ENCODE measurements at places on chromosomes 11 and 22.

- DNase-seq: no peak
Measured at GRCh38 chr22:41848468-41848867, 15.6 kb downstream of the SREBF2 start.

DNA sequence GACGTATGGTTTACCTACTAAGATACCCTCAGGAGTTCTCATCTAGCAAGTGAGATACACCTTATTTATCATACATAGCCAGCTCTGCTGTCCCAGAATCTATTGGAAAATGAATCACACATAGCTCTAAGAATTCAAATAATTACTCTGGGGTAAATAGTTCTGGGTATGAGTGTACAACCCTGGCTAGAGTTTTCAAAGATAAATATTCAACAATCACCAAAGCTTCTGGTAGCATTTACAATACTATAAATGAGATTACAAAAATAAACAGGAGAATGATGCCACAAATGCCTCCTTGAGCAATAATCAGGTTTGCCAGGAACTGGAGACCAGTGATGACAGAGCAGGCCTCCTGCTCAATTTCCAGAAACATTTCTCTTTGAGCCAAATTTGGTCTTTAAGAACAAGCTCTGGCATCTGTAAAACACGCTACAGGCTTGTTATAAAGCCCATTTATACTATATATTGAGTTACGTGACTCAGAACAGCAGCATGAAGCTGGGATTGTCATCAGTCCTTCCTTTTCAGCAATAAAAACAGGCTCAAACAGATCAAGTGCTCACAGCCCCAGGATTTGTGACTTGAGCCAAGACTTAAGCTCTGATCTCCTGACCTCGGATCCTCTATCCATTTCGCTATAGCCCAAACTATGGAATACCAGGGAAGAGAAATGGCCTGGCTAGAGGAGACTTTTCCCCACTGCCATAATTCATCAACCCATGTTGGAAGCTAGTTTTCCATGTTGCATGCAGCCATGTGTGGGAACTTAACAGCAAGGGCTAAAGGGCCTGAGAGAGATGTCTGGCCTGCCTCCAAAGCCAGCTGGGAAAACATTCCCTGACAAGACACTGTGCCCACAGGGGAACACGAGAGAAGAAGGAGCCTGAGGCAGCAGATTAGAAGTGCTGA is 19.7 kb downstream of the RAB30 start:
- DNase-seq: peak; percentile 67

- no peak for DNase-seq
Measured at GRCh38 chr11:121564948-121565684, 112.3 kb upstream of the SORL1-AS1 start.

- no peak for DNase-seq
Measured at GRCh38 chr11:114773541-114774338, 95.4 kb downstream of the NXPE2 start.

GRCh38 chr11:27603376-27603990 is 96.8 kb downstream of the BDNF start:
- DNase-seq: no peak

DNA sequence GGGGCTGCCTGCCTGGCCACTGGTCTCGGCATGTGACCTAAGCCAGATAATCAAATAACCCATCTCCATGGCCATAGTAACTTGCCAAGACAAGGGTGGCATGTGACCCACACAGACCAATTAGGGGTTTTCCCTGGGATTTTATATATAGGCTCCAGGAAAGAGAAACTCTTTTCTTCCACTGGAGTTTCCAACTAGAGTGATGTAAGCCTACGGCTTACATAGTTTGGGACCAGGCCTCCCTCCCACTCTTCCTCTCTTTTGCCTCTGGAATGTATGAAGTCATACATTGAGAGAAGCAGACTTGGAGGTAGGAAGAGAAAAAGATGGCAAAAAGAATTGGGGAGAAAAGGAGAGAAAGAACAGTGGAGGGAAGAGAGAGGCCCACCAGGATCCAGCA is 84.6 kb upstream of the LDLRAD3 start:
- DNase-seq: no peak

- DNase-seq: peak; percentile 62
Measured at GRCh38 chr22:28505416-28506149, 174.1 kb downstream of the TTC28 start.

- no peak for DNase-seq
Measured at GRCh38 chr11:99632969-99633368, 612.2 kb downstream of the CNTN5 start.

DNA sequence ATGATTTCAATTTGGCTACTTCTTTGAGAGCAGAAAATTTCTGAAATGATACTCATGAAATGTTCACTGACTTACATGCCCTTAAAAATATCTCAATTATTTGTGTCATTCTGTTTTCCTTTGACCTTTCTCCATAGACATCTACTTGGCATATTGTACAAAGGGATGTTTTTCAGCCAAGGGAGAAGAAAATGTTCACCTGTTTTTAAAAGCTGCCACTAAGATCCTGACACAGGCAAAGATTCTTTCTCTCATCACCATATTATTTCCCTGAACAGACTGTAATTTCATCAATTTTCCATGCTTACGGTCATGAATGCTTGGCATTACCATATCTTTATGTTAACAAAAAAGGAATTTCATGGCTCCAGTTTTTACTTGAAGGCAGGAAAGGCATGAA is 67.4 kb upstream of the DBX1 start:
- no peak for DNase-seq

GRCh38 chr11:60825790-60826189 is 16.1 kb upstream of the CCDC86 start:
- no peak for DNase-seq

DNA sequence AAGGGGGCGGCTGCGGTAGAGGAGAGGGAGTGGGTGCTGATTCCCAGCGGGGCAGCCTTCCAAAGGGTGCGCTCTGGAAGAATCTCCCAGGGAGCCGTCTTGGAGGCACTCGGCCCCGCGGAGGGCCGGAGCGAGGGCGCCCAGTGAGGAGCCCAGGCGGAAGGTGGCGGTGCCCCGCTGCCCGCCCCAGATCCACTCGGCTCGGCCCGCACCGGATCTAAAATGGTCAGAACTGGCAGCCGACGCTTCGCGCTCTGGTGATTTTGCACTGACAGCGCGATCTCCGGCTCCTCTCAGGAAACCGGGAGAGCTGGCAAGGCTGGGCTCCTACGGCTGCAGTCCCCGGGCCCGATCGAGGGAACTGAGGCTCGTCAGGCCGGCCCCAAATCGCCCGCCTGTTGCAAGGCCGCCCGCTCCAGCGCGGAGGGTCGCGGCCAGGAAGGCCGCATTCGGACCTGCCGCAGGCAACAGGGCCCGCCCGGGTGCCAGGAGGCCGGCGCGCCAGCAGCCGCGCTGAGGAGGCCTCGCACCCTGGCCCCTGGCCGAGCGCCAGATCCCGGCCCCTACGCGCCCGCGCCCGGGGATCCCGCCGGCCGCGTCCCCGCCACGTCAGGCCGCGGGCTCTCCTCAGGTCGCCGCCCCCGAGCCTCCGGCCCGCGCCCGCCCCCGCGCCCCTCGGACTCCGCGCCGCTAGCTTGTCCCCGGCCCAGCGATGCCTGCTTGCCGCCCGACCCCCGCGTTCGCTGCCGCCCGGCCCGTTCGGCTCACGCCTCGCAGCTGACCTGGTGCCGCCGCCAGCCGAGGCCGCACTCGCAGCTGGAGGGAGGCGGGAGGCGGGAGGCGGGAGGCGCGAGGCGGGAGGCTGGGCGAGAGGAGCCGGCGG is at the start of gene KLHL22:
TSS of gene KLHL22 (minus strand) at position 818 of the 883 bp plus-strand sequence. CDS start 6,584 bp downstream, outside the sequence.
- peak; percentile 8 for DNase-seq

DNA sequence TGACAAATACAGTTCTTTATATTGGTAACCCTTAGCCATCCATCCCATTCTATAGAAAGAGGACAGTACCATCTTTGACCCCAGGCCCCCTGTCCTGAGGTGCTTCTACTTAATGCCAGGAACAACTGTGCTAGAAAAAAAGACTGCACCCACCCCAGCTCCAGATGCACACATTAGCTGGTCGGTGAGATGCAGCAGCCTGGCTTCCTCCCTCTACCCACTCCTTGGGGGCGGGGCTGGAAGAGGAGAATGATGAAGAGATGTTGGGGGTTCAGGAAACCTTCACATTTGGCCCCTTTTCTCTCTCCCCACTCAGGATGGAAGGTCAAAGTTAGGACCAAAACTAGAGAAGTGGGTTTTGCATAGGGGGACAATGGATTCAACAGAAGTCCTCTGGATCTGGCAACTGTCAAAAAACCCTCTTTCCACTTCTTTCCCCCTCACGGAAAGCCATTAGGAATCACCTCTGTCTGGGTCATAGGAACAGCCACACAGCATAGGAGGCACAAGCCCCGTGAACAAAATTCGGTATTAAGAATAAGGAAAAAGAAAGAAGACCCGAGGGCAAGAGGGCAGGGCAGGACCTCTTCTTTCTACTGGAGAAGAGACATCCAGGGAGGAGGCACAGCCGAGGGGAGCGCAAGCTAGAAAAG is 755 bp downstream of the NRIP3 start:
- DNase-seq: no peak

DNA sequence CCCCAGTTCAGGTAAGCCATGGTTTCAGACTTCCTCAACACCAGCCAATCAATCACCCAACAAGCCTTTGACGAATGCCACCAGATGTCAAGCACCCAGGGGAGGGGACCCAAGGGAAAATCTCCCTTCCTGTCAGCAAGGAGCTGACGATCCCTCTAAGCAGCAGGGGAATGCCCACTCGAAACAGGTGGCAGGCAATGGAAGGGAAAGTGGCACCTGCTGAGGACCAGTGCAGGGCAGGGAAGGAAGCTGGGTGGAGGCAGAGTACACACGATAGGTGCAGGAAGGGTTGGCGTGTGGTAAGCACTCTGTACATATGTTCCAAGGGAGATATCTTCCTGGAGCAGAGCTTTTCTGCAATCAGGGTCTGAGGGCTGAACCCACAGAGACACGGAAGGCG is 11.7 kb upstream of the CREB3L1 start:
- no peak for DNase-seq

DNA sequence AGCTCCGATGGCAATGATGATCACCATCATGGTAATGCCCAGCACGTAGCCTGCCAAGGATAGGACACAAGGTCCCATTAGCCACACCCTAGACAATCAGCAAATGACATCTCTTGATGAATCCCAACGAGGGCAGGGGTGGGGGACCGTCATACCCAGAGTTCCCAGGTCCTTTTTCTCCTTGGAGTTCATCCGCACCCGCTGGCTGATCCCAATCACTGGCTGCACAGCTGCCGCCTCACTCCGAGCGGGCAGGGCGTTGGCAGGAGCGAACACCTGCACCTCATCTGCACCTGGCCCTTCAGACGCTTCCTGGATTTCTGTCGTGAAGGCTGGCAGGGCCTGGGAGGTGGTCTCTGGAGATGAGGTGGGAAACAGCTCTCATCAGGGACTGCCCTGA is 2.9 kb downstream of the PIK3IP1 start:
- DNase-seq: no peak

DNA sequence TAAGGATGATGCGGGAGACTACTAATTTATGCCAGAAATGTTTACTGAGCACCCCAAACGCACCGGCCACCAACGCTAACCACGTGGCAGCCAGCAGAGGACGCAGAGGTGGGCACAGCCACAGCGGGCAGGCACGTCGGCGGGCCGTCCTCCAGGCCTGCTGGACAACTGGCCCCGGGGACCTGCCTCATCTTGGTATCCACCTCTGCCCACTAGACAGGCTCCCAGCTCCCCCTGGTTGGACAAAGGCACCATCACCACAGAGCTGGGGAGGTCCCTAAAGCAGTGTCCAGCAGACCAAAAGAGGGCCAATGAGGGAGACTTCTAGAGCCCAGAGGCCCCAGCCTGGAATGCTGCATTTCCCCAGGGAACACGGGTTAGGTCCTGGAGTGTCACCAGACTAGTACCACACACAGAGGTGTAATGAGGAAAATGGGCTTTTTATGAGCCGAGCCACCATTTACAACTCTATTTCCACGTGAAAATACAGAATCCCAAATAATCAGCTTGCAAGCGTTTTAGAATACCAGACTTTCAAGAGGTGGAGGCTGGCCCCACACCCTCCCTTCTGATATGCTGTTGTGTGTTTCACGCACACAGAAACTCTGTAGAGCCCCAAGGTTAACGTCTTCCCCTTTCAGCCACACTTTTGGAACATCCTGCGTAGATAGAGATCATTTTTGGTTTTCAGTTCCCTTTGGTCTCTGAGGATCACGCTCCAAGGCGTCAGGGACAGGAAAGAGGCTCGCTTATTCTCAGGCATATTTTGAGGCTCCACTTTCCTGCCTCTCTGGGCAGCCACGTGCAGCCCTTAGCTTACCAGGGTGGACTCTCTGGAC is 23.7 kb upstream of the BID start:
- no peak for DNase-seq

GRCh38 chr11:86801364-86801763 is 1.0 kb downstream of the PRSS23 start:
- DNase-seq: peak; percentile 24

DNA sequence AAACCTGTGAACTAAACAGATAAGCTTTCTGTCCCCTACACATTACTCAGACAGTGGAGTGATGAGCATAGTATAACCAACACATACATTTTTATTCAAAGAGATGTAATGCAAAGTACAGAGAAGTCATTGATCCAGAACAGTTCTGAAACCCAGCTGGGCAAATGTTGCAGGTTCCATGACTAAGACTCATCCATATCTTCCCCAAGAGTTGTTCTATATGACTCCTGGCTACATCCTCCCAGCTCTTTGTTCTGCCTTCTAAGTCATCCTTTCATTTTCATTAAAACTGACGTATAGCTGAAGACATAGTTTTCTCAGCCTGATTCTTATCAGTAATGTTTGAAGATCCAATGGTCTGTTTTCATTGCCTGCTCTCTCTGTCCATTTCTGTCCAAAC is 47.3 kb downstream of the PLAAT5 start:
- DNase-seq: no peak

DNA sequence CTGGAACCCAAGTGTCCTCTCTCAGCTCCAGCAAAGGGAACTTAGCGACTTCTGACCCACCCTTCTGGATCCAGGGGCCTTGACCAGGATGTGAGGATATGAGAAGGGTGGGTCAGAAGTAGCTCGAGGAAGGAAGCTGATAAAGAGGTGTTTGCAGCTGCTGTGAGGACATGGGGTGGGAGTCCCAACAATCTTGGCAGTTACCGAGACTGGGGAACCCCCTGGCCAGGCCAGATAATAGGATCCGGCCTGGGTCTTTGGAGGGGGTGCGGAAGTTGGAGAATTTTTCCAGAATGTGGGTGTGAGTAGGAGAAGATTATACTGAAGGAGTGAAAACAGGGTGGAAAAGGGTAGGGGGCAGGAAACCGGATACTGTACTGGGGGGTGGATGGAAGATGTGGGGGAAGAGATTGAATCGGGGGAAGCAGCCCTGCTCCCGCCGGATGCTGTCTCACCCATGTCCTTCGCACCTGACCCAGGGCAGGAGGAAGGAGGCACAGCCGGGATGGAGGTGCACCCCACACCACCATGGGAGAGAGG is 2.8 kb upstream of the MCAM start:
- no peak for DNase-seq

- no peak for DNase-seq
Measured at GRCh38 chr11:93611836-93612677, 49.4 kb upstream of the CEP295 start.

DNA sequence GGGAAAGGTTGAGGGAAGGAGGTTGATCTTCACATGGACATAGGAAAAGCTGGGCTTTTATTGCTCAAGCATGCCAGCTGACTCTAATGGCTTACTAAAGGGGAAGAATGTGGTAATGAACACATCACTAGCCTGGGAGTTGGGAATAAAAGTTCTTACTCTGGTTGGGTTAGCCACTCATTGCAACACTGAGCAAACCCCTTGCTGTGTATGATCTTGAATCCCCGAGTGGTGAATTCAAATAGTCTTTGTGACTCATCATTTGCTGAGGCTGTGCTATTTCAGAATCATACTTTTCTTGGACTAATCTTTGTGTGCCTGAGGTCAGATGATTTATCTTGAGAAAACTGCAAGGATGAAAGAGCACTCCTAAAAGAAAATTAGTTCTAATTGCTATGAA is 304.1 kb upstream of the ANO5 start:
- peak; percentile 14 for DNase-seq

GRCh38 chr22:43376765-43377547 is 33.8 kb upstream of the SCUBE1 start:
- no peak for DNase-seq
